Spinal cord (tissue), 10 donors: ENCODE measurements at places on chromosomes 4 and X. TPM values are rescaled to one million over a fixed set of nuclear protein-coding genes. Genes with fewer than 3 reads are reported as not detected.

USP17L29 gene
- total RNA-seq = not detected

NSG1 gene
- total RNA-seq = 170 TPM

HSFX4 gene
- total RNA-seq = not detected

ASB11 gene
- total RNA-seq = 0.10 TPM

ANKRD37 gene
- 28.6 TPM for total RNA-seq

ACSL1 gene
- total RNA-seq = 30.1 TPM

SHROOM4 gene
- 10.9 TPM for total RNA-seq

TBX22 gene
- total RNA-seq = 0.06 TPM

PHOX2B gene
- 0.10 TPM for total RNA-seq

- H3K36me3 ChIP-seq = no peaks in the 10 kb centered on the region
- no peak overlapping the region for H3K27ac ChIP-seq
- peaks cover 5% of the 10 kb centered on the region for H3K4me1 ChIP-seq
- peaks cover 2% of the 10 kb centered on the region for H3K27me3 ChIP-seq
Observed at GRCh38 chr4:152090543-152090942, 329.7 kb upstream of the GATB start.

GRCh38 chr4:132297346-132297745, 851.7 kb upstream of the PCDH10 start:
- DNase-seq = no peak
- no peaks in the 10 kb centered on the region for H3K27me3 ChIP-seq
- no peaks in the 10 kb centered on the region for H3K36me3 ChIP-seq
- no peaks in the 10 kb centered on the region for H3K4me1 ChIP-seq
- no peak overlapping the region for H3K27ac ChIP-seq

GRCh38 chrX:118530219-118530911, 34.8 kb downstream of the DOCK11 start:
- DNase-seq = no peak
- no peaks in the 10 kb centered on the region for H3K4me1 ChIP-seq
- H3K27ac ChIP-seq = no peak overlapping the region
- no peaks in the 10 kb centered on the region for H3K36me3 ChIP-seq
- no peak overlapping the region for H3K4me3 ChIP-seq

DNA sequence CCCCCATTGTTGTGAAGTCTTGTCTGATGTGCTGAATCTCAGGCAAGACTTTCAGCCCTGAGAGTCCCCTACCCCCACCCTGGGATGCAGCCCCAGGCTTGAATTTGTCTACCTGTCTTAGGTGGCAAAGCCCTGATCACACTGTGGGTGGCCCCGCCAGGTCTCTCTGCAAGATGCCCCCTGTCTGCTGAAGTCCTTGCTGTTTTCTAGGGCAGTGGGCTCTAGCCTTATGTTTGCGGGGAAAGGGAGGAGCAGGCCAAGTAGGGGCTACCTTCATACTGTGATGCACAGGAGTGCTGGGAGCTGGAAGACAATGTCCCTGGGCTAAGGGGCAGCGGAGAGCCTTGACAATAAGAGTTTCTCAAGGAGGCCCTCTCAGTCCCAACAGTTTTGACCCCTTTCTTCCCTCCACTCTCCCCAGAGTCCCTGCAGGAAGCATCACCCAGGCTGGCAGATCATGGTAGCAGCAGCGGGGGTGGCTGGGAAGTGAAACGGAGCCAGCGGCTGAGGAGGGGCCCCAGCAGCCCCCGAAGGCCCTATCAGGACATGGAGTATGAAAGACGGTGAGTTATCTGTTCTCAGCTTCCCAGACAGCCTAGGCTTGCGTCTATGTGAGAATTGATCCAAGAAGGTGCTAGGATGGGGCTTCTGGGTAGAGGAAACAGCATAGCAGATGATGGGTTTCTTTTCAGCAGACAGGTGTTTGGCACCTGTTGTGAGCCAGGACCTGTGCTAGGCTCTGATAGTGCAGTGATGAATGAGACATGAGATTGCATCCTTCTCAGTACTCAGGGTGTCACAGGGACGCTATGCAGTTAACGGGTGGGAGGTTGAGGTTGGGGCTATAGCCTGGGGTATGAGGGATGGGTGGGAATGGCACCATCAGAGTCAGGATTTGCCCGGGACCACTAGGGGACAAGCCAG, 2.2 kb downstream of the RBM10 start:
- no peak for DNase-seq
- H3K36me3 ChIP-seq = no peaks in the 10 kb centered on the region
- no peak overlapping the region for H3K27ac ChIP-seq
- peaks cover 15% of the 10 kb centered on the region for H3K4me1 ChIP-seq
- peaks cover 14% of the 10 kb centered on the region for H3K27me3 ChIP-seq
- no peak overlapping the region for H3K4me3 ChIP-seq

DNA sequence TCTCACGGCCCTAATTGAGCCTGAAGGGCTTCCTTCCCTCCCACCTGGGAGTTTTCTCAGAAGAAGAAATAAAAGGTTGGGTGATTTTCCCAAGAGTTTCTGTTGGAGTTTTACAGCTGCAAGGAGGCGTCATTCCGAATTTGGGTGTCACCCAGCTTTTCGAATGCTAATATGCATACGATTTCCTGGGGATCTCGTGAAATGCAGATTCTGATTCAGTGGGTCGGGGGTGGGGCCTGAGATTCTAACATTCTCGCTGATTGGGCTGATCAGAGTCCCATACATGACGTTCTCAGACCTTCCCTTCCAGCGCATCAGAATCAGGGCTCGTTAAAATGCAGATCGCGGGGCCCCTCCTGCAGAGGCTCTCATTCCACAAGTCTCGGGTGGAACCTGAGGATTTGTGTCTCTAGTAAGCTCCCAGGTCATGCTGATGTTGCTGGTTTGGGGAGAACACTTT, 125.8 kb upstream of the STX18 start:
- H3K4me1 ChIP-seq = peaks cover 13% of the 10 kb centered on the region
- no peak for DNase-seq
- H3K27me3 ChIP-seq = peaks cover 4% of the 10 kb centered on the region
- H3K36me3 ChIP-seq = peaks cover 3% of the 10 kb centered on the region
- H3K4me3 ChIP-seq = no peak overlapping the region

GRCh38 chrX:116277351-116278225, 107.0 kb downstream of the AGTR2 start:
- H3K27me3 ChIP-seq = no peaks in the 10 kb centered on the region
- peak; percentile 1 for DNase-seq
- no peak overlapping the region for H3K4me3 ChIP-seq
- no peak overlapping the region for H3K27ac ChIP-seq
- H3K4me1 ChIP-seq = no peaks in the 10 kb centered on the region
- no peaks in the 10 kb centered on the region for H3K36me3 ChIP-seq

GRCh38 chr4:156656896-156657295, 314.7 kb downstream of the PDGFC start:
- H3K36me3 ChIP-seq = no peaks in the 10 kb centered on the region
- no peak for DNase-seq
- no peaks in the 10 kb centered on the region for H3K4me1 ChIP-seq
- H3K27me3 ChIP-seq = no peaks in the 10 kb centered on the region
- H3K4me3 ChIP-seq = no peak overlapping the region
- H3K27ac ChIP-seq = no peak overlapping the region

DNA sequence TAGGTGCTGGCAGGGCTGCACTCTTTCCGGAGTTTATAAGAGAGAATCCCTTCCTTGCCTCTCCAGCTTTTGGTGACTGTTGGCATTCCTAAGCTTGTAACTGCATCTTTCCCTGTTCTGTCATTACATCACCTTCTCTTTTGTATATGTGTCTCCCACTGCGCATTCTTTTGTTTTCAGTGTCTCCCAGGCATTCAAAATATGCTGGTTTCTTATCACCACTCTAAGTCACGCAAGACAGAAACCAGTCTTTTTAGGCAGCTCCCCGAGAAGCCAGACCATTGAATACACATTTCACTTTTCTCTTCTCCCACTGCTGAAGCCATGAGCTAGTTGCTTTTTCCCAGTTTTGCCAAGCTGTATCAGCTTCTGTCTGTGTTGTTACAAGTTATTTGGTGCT, 71.0 kb downstream of the LAS1L start:
- H3K27ac ChIP-seq = no peak overlapping the region
- no peaks in the 10 kb centered on the region for H3K4me1 ChIP-seq
- no peaks in the 10 kb centered on the region for H3K36me3 ChIP-seq
- no peak overlapping the region for H3K4me3 ChIP-seq

GRCh38 chrX:112867570-112867969, 26.9 kb upstream of the AMOT start:
- H3K36me3 ChIP-seq = no peaks in the 10 kb centered on the region
- no peaks in the 10 kb centered on the region for H3K4me1 ChIP-seq
- H3K27ac ChIP-seq = no peak overlapping the region
- H3K27me3 ChIP-seq = no peaks in the 10 kb centered on the region

DNA sequence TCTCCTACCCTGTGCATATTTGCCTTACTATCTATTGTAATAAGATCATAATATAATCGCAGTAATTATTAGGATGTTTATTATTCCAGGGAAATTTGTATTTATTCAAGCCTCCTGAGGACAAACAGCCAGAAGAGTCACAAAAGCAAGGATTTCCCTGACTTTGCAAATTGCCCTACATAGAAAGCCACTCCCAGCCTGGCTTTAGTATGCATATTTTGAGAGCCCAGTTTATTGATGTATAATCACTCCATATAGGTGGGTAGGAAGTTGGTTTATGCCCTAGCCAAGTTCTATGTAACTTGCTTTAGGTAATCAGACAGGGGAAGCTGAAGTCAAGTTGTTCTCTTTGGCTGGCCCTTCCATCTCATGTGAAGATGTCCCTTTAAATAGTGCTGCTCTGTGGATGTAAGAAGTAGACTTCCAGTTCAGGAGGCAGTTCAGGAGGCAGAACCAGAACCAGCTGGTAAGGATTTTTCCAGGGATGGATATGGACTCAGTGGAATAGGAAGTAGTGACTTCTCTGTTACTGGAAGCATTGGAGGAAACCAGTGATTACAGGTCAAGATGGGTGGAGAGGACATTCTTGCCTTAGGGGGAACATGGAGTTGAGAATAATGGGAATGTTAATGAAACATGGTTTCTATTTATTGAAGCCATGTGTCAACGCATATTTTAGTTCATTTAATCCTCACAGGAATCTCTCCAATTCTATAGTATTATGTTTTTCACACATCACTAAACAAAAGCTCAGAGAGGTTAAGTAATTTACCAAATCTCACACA, 70.5 kb upstream of the KIT start:
- no peaks in the 10 kb centered on the region for H3K4me1 ChIP-seq
- H3K36me3 ChIP-seq = no peaks in the 10 kb centered on the region
- no peak overlapping the region for H3K4me3 ChIP-seq
- DNase-seq = no peak

GRCh38 chr4:169098969-169099690, 89.1 kb upstream of the CBR4 start:
- no peak overlapping the region for H3K4me3 ChIP-seq
- peak overlapping the region; percentile 70 for H3K27ac ChIP-seq
- no peak for DNase-seq
- H3K4me1 ChIP-seq = peaks cover 3% of the 10 kb centered on the region
- no peaks in the 10 kb centered on the region for H3K36me3 ChIP-seq

DNA sequence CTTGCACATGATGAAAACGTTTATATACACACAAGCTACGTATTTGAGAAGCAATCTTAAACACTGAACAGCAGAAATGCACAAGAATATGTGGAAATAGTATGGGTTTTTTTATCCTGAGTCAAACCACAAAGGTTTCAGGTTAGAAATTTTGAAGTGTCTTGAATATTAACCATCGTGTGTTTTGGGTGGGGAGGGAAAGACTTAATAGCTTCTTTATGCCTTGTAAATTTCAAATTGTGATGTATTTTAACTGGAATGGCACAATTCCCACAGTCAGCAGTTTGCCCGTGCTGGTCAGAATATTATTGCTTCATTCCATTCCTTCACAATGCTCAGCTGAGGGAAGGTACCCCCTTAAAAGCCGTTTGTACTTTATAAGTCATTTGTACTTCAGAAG, 67.4 kb upstream of the WDR1 start:
- no peak overlapping the region for H3K4me3 ChIP-seq
- no peaks in the 10 kb centered on the region for H3K36me3 ChIP-seq
- H3K4me1 ChIP-seq = no peaks in the 10 kb centered on the region
- no peak overlapping the region for H3K27ac ChIP-seq

GRCh38 chr4:82430964-82431745, 765 bp downstream of the ENOPH1 start:
- H3K36me3 ChIP-seq = peaks cover 10% of the 10 kb centered on the region
- DNase-seq = peak; percentile 13
- H3K4me3 ChIP-seq = peak overlapping the region; percentile 98
- no peaks in the 10 kb centered on the region for H3K27me3 ChIP-seq
- H3K4me1 ChIP-seq = peaks cover 20% of the 10 kb centered on the region

GRCh38 chr4:177485528-177485927, 43.3 kb upstream of the AGA start:
- H3K4me3 ChIP-seq = no peak overlapping the region
- DNase-seq = no peak
- no peaks in the 10 kb centered on the region for H3K36me3 ChIP-seq
- H3K4me1 ChIP-seq = no peaks in the 10 kb centered on the region

DNA sequence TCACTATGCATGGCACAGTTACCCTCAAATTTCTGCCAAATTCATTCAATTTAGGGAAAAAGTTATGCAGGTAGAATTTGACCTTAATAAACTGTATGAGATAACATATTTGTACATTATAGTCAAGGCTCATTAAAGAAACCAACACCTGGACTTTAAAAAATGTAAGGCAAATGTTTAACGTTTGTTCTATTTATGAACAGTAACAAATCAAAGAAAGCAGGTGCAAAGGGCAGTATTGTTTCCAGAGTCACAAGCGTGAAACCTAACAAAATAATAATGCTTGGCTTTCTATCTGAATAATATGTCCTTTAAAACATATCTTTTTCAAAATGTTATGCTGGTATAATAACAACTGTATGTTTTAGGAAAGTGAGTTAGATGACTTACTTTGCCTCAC, 41.2 kb downstream of the LIN54 start:
- no peak overlapping the region for H3K27ac ChIP-seq
- no peak overlapping the region for H3K4me3 ChIP-seq
- no peaks in the 10 kb centered on the region for H3K27me3 ChIP-seq
- peaks cover 9% of the 10 kb centered on the region for H3K36me3 ChIP-seq

DNA sequence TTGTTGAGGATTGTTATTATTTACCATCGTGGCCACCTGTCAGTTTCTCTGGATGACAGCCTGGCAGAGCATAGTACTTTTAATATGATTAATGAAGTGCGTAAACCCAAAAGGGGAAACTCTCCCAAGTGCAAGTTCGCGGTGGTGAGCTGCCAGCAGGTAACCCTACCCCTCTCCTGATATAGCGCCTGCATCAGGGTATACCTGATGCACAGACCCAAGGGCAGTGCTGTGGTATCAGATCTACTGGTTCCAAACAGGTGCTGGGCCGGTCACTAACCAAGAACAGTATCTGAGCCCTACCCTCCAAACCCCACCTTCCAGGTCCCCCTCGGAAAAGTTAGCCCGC, 1.6 kb downstream of the RNF150 start:
- no peak for DNase-seq
- H3K4me3 ChIP-seq = peak overlapping the region; percentile 86
- H3K36me3 ChIP-seq = no peaks in the 10 kb centered on the region
- no peaks in the 10 kb centered on the region for H3K27me3 ChIP-seq
- peaks cover 6% of the 10 kb centered on the region for H3K4me1 ChIP-seq

GRCh38 chr4:81594490-81595159, 122.9 kb upstream of the RASGEF1B start:
- no peaks in the 10 kb centered on the region for H3K27me3 ChIP-seq
- no peaks in the 10 kb centered on the region for H3K36me3 ChIP-seq
- DNase-seq = no peak
- no peak overlapping the region for H3K4me3 ChIP-seq

- H3K4me3 ChIP-seq = no peak overlapping the region
- no peak for DNase-seq
- H3K36me3 ChIP-seq = no peaks in the 10 kb centered on the region
- peaks cover 14% of the 10 kb centered on the region for H3K4me1 ChIP-seq
Observed at GRCh38 chrX:63746278-63746677, 38.7 kb downstream of the ARHGEF9 start.
